Activated T-cell treated with anti-CD3 and anti-CD28 coated beads, Interleukin-2, amount 50 U/mL, for 24 hours (primary cell): ENCODE measurements at places on chromosomes 12 and 14.

GRCh38 chr12:124517260-124518050 is 50.0 kb downstream of the NCOR2 start:
- no peak for DNase-seq

DNA sequence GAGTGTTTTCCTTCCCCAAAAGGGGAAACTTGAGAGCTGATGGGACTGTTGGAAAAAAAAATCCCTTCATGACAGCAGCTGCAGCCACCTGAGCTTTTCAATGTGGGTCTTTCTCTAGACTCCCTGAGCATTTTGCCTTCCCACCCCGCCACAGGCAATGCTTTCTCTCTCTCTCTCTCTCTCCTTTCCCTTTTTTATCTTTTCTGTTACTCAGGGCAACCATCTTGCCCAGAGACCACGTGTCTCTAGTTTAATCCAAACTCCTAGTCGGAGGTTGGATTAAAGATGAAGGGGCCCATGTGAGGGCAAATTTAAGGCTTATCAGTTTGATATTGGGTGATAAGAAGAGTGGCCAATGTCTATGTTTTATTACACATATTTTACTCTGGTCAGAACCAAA is 25.9 kb upstream of the B4GALNT1 start:
- no peak for DNase-seq

DNA sequence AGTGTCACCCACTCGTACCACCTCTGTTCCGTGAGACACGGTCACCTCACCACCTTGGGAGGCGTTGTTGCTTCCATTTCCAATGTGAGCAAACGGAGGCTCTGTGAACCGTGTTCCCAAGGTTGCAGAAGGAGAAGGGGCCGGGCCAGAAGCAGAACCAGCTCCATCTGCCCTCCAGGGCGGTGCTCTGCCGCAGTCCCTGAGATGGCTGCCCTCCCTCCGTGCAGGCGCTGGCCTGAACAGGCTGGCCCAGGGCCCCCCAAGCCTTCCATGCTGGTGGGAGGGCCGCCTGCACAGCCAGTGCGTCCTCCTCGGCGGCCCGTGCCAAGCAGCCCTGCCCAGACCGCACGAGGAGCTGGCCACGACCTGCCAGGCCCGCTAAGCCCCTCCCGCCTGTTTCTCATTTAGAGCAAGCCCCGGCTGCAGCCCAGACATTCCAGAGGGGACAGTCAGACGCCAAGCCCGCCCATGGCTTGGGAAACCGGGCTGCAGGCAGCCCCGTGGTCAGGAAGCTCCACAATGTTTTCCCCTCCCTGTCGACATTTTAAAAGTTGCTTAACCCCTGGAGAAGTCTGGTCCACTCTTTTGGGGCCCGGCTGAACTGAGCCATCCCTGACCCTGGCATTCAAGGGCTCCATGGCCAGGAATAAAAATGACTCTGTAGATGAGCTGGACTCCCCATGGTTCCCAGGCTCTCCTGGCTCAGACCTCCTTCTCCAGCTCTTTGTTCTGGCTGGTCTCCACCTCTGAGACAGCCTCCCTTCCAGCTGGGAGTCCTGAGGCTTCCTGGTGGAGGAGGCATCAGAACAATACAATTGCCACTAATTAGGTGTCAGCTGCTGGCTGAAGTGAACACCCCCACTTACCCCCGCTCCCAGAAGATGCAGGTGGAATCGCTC is 236.0 kb downstream of the BCL11B start:
- DNase-seq, result peak; percentile 11

- no peak for DNase-seq
Observed at GRCh38 chr14:100359881-100360280, 36.7 kb downstream of the SLC25A47 start.

GRCh38 chr12:115149685-115150378 is 465.9 kb upstream of the TBX3 start:
- DNase-seq, result no peak

GRCh38 chr12:84572196-84572595 is 340.4 kb downstream of the SLC6A15 start:
- DNase-seq, result no peak

DNA sequence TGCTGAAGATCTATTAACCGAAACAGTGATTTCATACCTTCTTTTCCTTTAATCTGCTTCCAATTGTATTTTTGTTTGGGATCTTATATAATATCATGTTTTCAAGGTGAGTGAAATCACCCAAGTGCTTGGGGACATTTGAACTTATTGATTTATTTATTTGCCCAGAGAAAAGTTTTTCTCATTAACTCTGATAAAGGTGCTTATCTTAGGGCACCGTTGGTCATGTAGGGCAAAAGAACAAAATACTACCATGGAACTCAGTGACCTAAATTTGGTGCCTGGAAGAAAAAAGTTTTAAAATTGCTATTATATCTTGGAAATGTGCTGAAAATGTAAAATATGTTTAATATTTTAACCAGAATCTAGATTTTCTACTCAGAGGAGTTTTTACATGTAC is 207.4 kb upstream of the NPAS3 start:
- DNase-seq, result no peak

GRCh38 chr12:68080577-68080976 is 79.0 kb downstream of the IFNG start:
- no peak for DNase-seq

GRCh38 chr14:92969430-92969829 is 46.5 kb downstream of the CHGA start:
- DNase-seq, result no peak

DNA sequence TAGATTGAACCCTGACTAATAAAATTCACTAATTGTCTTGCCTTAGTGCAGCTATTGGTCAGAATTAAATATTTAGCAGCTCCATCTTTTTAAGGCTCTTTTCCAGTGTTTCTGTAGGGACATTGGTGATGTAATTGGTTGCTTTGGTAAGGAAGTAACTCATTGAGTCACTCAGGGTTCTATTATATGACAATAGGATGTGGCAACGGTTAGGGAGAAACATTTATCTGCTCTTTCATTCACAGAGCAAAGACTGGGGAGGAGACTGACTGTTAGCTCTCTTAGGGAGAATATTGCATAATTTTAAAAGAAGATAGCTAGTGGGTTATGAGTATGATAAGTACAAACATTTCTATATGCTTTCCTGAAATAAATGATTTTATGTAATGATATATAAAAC is 616.5 kb downstream of the TRHDE start:
- DNase-seq, result no peak

DNA sequence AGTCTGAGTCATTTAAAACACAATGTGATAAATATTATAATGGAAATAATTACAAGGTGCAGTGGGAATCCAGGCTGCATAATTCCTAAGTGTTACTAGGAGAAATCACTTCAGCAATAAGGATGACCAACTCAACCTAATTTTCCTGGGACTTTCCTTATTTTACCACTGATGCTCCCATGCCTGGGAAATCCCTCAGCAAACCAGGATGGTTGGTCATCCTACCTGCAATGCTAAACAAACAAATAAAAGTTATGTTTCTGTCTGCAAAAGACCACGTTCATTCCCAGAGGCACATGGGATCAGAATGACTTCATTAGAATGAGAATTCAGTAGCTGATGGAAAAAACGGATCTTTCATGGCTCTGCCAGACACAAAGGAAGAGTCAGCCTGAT is 130.8 kb upstream of the RAP1B start:
- no peak for DNase-seq

- no peak for DNase-seq
Observed at GRCh38 chr12:4471256-4471655, 25.6 kb upstream of the FGF6 start.

DNA sequence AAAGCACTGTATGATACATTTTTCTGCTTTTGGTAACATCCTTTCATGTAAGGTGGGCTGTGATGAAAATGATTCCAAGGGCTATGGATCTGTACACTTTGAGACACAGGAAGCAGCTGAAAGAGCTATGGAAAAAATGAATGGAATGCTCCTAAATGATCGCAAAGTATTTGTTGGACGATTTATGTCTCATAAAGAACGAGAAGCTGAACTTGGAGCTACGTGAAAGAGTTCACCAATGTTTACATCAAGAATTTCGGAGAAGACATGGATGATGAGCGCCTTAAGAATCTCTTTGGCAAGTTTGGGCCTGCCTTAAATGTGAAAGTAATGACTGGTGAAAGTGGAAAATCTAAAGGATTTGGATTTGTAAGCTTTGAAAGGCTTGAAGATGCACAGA is 22.1 kb upstream of the SRGAP1 start:
- no peak for DNase-seq

DNA sequence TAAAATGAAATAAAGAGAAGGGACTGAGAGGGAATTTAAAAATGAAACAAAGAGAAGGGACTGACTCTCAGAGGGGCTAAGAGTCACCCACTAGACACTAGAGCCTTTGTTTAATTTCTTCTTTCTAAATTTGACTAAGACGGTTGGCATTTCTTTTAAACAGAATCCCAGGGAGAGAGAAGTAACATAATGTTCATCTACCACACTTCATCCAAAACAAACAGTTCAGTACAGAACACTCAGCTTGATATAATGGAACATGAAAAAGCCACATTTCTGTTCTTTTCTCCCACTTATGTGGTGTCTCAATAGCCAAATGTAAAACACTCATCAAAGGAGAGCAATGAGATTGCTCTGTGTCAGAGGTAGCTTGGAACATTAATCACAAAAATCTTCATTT is 10.1 kb upstream of the NT5DC3 start:
- DNase-seq, result no peak

DNA sequence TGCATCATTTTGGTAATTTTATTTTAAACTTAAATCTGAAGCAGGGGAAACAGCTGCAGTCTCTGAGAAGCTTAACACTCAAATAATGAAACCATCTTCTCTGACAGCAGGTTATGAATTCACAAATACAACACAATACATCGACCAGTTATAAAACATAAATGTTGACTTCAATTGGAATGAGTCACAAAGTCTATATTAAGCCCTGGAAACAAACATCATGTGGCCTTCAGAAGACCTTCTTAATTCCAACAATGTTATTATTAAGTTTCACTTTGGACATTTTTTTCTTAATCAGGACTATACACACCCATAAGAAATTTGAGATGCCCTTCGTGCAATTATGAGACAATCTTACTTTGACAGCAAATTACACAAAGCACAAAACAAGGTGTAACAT is 68.9 kb downstream of the CEP128 start:
- no peak for DNase-seq

GRCh38 chr14:51533160-51533559 is 118.5 kb upstream of the FRMD6 start:
- no peak for DNase-seq

- DNase-seq, result peak; percentile 32
Observed at GRCh38 chr12:27331927-27332324, 710 bp upstream of the BMAL2 start.

DNA sequence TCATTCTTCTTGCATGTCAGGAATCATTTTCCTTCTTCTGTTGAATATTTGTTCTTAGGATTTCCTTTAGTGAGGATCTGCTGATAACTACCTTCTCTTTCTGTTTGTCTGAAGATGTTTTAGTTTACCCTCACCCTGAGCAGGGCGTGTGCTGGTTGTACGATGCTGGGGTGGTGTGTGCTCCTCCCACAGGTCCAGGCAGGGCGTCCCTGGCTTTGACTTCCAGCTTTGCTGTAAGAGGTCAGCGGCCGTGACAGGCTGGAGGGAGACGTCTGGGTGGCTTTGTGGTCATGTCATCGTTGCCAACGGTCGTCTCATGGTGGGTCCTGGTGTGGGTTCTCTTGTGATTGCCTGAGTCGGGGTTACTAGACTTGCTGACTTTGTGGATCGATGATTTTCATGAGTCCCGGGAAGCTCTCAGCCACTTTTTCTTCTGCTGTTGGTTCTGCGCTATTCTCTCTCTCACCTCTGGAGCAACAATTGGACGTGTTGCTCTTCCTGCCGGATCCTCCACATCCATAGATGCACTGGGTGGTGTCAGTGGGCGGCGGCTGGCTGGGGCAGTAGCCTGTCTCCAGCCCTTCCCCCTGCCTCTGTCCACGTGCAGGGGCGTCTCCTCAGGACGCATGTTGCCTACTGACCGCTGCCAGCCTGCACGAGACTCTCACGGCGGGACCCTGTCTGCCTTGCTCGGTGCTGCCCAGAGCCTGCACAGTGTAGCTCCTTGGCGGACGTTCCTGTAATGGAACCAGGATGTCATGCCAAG is 8.4 kb downstream of the PACS2 start:
- no peak for DNase-seq
